Mesothelial cell of epicardium (in vitro differentiated cells): ENCODE measurements at places on chromosomes 1 and 21.

GRCh38 chr1:44603718-44604117 lies 70.6 kb downstream of the TMEM53 start:
- DNase-seq = no peak

DNA sequence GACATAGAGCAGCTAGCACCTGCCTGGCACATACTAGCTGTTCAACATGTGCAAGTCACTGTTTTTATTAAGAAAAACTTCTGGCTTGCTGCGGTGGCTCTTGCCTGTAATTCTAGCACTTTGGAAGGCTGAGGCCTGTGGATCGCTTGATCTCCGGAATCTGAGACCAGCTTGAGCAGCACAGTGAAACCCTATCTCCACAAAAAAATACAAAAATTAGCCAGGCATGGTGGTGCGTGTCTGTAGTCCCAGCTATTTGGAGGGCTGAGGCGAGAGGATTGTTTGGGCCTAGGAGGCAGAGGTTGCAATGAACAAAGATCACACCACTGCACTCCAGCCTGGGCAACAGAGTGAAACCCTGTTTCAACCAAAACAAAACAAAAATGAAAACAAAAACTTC lies 27.7 kb upstream of the C8B start:
- no peak for DNase-seq

- DNase-seq = no peak
Observed at GRCh38 chr1:248918131-248918530, 12.1 kb downstream of the PGBD2 start.

- no peak for DNase-seq
Observed at GRCh38 chr1:63635681-63636080, 42.5 kb downstream of the PGM1 start.

- no peak for DNase-seq
Observed at GRCh38 chr1:239436286-239436685, 49.9 kb downstream of the CHRM3 start.

GRCh38 chr1:92483610-92484471 lies 2.9 kb downstream of the GFI1 start:
- no peak for DNase-seq

DNA sequence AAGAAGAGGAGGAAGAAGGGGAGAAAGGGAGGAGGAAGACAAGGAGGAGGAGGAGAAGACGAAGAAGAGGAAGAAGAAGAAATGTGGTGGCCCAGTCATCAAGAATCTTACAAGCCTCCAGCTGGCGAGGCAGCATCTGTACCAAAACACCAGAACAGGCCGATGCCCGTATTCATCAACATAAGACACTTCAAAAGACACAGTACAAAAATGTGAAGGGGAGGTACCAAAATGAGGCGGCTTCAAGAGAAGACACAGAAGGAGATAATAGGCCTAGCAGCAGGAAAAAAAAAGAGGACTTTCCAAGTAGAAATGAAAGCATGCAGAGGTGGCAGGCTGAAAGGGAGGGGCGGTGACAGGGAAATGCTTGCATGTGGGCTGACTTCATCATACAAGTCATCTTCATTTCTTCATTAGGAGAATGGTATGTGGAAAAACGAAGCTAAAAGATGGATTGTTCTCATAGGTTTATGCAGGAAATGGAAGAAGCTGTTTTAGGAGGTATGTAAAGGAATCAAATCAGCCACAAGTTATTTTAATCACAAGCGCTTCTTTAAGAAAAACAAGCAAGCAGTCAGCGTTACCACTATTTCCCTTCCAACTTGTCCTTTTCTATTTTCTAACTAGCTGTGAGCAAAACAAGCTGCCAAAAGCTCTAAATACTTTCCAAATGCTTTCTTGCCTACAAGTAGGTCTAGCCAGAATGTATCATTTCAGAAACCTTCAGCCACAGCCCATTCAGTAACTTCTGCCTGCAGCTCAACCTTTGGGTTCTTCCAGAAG lies 192.3 kb downstream of the SLC45A1 start:
- peak; percentile 48 for DNase-seq

- DNase-seq = no peak
Observed at GRCh38 chr21:31660591-31660990, 1.1 kb downstream of the SOD1 start.

- DNase-seq = no peak
Observed at GRCh38 chr1:179937668-179938254, 16.8 kb upstream of the CEP350 start.

DNA sequence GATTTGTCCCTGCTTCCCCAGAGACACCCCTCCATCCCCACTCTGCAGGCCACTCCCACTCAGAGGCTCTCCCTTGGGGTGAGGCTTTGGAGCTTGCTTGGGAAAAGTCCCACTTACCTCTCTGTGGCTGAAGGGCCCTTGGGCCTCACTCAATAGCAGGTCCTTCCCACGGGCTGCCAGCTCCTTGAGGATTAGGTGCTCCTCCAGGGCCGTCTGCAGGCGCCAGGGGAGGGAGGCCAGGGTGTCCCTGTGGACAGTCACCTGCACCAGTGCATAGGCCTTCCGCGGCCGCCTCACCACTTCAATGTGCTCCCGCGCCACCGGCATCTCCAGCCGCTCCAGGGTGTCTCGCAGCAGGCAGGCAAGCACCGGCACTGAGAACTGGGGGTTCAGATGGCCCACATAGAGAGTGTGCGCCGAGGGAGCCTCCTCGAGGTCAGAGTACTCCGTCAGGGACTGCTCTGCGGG lies 1.4 kb downstream of the SLFNL1 start:
- DNase-seq = no peak

GRCh38 chr1:155083865-155084721 lies 5.5 kb downstream of the EFNA3 start:
- DNase-seq = no peak

DNA sequence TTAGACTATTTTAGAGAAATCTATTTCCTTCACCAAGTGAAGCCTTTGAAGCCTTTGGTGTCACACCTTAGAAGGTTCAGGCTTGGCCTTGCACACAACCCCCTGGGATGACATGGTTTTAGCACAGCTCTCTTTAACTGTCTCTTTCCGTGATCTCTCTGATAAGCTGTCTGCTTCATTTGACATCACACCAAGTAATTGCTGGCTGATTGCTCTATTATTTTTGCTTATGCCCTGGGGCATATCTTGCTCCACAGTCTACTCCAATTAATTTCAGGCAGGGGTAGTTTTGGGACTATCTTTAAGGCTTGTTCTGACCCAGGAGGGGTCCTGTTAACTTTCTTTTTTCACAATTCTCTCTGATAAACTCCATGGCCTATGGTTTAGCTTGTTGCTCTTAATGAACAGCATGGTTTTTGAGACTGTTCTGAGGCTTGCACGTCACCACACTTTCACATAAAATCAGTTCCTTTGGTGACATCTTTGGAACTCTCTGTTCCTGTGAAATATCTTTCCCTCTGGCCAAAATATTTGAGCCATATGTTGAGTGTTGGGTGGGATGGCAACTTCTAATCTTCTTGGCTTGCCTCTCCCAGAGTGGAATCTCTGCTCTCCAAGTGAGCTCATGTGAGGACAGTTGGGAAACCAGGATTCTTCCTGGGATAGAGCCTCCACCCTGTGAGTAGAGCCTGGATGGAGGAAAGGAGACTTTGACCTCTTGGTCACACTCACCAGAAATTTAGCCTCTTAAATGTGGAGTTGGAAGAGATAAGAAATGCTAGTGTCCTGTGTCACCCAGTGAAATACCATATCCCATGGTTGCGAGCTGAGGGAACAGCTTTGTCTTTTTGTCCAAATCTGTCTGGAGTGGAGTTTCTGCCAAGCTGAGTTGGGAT lies 63.6 kb downstream of the MAP3K21 start:
- DNase-seq = no peak

DNA sequence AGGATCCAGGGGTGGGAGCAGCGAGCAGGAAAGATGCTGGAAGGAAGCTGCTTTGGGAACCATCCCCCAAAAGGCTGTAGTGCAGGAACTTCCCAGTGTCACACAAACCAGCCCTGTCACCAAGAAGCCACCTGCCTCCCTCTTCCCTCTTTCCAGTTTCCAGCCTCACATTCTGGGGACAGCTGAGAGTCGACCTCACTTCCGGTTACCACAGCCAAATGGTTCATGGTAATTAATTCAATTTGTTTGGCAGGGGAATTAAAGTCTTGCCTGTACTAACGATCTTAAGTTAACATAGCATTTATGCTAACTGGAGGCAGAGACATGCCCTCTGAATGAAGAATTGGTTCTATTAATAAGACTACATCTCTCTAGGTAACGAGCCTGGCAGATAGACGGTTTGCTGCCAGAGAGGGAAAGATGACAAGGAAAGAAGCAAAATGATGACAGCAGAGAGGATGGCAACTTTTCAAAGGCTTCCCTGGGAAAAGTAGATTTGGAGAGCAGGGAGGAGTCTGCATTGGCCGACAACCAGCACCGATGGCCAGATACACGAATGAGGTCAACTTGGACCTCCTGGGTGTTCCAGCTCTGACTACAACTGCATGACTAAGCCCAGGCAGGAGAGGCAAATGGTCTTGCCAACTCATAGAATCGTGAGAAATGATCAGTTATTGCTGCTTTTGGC lies 64.1 kb downstream of the TMCO4 start:
- no peak for DNase-seq

- no peak for DNase-seq
Observed at GRCh38 chr1:227174164-227174563, 144.1 kb downstream of the CDC42BPA start.

- DNase-seq = no peak
Observed at GRCh38 chr1:87435484-87435883, 106.8 kb downstream of the LMO4 start.

DNA sequence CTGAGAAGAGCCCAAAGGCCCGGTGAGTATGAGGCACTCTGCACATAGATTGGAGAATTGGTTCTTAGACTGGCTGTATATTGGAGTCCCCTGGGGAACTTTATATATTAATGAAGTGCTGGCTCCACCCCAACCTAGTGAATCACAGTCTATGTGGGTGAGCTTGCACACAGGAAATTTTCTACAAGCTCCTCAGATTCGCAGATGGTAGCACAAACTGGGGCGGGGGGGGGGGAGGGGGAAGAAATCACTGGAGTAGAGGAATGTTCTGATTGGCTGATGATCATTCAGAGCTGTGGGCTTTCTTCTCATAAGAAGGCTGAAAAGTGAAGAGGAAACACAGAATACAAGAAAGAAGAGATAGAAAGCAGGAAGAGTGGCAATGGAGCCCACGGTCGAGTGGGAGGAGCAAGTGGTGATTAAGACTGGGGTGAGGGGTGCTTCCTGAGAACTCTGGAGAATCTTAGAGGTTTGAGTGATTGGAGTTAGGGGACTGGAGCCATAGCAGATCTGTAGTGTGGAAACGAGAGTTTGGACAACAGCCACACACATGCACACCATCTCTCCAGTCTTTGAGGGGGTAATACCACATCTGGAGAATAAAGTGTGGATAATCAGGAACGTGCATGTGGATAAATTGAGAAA lies 465.9 kb upstream of the DAB1 start:
- DNase-seq = no peak

DNA sequence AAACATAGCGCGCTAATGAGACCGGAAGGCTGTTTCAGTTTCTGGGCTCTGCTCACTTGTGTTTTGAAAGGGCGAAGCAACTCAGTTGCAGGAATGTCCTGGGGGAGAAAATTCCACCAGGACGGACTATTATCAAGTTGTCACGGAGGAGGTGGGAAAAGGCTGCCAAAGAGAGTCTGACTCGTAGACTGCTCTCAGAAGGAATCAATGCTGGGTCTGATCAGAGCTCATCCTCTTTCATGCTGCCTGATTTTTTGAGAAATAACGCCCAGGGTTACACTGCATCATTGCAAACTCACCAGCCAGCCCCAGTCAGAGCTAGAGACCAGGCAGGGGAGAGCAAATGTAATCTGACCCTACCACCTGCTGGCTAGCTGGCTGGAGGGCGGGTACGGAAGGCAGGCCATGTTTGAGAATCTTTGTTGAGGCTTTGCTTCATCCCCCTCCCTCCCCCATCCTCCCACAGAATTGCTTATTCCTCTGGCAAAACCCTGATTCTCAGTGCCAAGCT lies 36.4 kb upstream of the BCL9 start:
- peak; percentile 40 for DNase-seq

DNA sequence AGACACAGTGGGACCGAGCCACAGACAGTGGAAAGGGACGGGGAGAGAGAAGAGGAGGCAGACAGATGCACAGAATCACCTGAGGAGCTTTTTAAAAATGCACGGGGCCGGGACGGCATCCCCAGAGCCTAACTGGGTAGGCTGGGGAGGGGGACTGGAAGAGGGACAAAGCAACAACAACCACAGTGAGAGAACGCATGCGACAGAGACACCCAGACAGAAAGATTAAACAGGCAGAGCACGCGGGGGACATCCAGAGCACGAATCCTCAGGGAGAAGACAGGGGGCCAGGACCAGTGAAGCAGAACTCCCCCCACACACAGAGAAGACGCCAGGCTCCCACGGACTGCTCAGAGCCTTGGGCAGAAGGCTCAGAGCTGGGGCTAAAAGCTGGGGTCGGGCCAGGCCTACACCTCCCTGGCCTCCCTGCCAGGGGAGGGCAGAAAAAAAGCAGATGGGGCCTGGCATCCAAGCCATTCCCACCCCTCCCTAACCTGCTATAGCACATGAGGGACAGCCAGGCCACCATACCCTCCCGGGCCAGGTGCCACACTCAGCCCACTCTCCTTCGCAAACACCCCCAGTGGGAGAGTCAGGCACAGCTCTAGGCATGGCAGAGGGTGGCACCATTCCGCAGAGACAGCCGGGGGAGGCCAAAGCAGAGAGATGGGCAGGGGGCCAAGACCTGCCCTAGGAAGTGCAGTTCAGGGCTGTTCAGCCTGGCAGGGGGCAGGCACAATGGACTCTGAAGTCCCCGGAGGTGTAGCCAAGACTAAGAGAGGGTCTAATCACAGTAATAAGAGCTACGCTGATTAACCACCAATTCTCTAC lies 29.8 kb upstream of the COL16A1 start:
- DNase-seq = no peak

GRCh38 chr1:60367532-60367931 lies 294.0 kb upstream of the C1orf87 start:
- no peak for DNase-seq

DNA sequence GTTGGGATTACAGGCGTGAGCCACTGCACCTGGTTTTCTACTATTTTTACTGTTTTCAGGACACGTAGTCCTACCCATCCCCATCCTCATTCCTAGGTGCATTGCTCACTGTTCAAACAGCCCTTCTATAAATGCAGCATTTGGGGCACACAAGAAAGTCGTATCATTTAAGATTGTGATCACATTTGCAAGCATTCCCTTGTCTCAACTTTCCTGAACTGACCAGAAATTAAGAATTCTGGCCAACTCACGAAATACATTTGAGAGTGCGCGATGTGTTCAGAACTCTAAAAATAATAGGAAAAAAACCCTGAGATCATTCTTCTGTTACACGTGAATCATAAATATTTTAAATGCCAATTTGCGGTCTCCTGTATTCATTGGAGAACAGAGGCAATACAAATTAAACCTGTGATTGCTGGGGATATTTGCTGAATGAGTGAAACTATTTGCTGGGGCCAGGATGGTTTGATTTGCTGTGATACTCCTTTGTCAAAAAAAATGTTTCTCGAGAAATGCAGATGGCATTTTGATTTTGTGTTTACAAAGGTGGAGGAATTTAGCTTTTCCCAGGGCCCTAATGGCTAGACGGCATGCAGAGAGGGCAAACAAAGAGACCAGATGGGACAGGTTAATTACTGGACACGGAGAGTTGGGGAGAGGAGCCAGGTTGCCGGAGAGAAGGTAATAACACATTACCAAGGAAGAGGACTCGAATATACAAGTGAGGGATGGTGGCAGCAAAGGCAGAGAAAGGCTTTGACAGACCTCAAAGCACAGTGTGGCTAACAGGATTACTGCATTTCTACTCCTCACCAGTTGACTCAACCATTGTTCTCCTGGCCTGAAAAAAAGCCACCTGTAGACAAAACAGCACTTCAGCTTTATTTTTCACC lies 38.4 kb downstream of the STPG1 start:
- no peak for DNase-seq
